GM18507 (cell line): ENCODE measurements at places on chromosomes 5 and 9.

DNA sequence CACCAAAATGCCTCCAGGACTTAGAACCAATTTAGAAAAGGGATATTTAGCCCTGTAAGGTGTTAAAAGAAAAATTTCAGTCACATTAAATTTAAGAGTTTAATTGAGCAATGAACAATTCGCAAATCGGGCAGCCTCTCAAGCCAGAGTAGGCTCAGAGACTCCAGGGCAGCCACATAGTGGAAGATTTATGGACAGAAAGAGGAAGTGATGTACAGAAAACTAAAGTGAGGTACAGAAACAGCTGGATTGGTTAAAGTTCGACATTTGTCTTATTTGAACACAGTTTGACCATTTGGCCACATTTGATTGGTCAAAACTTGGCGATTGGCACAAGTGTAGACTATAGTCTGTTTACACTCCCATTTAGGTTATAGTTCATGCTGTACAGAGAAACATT is 525.9 kb upstream of the ZNF608 start:
- no peak for DNase-seq

DNA sequence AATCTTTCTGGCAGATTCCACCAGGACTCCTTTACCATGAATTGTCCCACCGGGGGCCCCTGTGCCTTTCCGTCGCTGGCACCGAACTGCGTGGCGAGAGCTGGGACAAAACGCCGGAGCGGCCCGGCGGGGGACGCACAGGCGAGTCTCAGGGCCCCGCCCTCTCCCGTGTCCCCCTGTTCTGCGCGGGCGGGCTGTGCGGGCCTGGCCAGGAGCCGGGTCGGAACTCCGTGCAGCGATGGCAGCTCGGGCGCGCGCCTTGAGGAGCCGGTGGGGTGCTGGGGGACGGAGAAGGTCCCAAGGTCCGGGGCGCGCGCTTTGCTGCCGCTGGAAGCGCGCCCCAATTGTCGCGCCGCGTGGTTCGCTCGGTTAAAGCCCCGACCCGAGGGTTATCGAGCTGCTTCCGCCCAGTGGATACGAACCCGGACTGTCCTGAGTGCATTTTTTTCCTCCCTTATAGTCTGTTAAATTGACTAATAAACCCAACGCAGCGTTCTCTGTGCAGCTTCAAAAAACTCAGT is 125.3 kb downstream of the TMEM174 start:
- DNase-seq: no peak

GRCh38 chr5:17944046-17944445 is 309.8 kb downstream of the TAF11L14 start:
- no peak for DNase-seq

DNA sequence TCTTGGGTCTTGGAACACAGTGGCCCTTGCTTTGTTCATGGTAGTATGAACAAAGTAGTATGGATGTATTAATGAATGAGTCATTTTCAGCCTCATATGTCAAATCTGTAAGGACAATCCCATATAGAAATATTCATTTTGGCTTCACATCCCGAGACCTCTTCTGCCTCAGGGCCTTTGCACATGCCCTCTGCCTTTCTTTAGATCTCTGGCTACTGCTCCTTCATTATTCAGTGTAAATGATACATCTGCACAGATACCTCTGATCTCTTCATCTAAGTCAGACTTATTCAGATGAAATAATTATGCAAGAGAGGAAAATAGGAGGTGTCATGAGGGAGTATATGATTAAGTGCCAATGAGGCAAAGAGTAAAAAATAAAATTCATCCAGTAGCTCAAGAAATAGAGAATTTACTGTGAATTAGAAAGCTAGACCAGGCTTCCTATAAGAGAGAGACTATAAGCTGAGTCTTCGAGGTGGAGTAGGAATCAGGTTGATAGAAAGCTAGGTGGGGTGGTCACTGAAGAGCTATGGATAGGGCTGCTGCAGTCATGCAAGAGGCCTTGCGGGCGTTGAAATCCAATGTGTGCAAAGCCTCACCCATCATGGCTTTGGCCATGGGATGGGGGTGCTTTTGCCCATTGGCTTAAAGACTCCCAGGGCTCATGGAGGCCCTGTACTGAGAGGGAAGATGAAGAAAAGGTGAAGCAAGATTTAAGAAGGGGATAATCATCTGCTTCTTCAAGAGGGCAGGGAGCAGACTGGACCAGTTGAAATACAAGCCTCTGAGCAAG is 3.7 kb upstream of the TTLL11 start:
- DNase-seq: no peak

DNA sequence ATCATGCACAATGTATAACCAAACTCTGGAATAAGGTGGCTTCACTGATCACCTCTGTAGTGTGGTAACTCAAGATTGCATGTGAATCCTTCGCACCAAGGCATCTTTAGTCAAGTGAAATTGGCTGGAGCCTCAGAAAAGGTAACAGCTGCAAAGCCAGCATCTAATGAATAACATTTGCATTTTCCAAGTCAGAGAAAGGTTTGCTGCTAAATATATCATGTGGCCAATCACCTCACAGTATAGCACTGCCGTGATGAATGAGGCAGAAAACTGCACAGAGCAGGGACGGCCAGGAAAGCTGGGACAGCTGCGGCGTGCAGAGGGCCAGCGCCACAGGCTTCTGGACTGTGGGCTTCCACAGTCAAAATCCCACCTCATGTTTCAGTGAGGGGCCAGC is 18.5 kb downstream of the MRPS27 start:
- no peak for DNase-seq

- no peak for DNase-seq
Measured at GRCh38 chr5:52893863-52894262, 95.3 kb upstream of the ITGA2 start.
